SW 1271 (cell line): ENCODE measurements at places on chromosomes 6 and 20.

GRCh38 chr20:43458422-43458924 is 777 bp downstream of the SRSF6 start:
- DNase-seq, result no peak

DNA sequence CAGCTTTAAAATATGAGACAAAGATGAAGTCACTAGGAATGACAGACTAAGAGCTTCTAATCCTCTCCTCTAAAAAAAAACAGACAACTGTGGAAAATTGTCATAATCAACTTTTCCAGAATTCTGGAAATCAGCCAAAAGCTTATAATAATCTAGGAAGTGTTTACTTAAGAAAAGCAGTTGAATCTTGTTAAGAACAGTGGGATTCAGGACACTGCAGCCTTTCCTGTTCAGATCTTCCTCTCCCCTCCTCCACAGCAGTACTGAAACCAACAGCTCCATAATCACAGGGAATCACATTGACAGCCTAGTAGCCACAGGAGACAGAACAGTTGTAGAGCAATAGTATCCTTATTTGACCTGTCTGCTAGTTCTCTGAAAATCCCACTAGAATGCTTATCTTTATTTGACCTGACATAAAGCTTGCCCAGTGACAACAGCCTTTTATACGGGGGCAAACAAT is 41.6 kb downstream of the IBTK start:
- no peak for DNase-seq

GRCh38 chr6:143449714-143450452 is 612 bp downstream of the ADAT2 start:
- no peak for DNase-seq

GRCh38 chr20:54084727-54085388 is 14.5 kb upstream of the BCAS1 start:
- no peak for DNase-seq

GRCh38 chr20:32917191-32917950 is 58.6 kb downstream of the EFCAB8 start:
- no peak for DNase-seq

- no peak for DNase-seq
Observed at GRCh38 chr6:154463573-154464419, 46.7 kb downstream of the CNKSR3 start.

GRCh38 chr20:63829603-63829944 is 1.5 kb downstream of the ZBTB46 start:
- DNase-seq, result no peak

DNA sequence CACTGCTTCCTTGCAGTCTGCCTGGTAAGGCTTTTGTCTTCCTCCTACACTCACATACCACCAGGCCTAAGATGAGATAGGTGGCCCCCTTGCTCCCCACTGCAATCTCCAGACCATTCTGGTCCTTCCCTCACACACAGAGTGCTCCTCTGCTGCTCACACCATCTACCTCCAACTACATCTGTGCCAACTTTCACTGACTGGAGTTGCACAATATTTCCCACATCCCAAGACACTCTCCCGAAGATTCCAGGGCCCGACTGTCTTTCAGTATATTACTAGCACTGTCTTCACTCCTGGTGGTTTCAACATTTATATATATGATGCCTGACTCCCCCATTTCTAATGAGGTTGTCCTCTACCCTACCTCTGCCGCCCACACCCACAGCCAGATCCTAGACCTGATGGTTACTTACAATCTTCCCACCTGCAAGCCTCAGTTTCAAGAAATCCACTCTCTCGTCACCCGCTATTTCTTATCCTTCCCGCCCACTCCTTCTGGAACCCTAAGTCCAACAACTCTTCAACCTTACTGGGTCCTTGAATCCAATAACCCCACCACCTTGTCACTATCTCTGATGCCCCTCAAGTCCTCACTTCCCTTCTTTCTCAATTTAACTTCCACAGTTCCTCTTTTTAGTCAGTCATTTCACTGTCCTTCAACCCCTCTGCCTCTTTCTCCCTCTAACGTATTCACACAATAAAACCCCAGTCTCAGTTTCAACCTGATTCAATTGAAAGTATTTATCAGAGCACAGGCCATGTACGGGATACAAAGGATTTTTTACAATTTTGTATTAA is 21.6 kb downstream of the RALGAPA2 start:
- no peak for DNase-seq

GRCh38 chr20:50005471-50005981 is 22.7 kb downstream of the SNAI1 start:
- no peak for DNase-seq

- no peak for DNase-seq
Observed at GRCh38 chr20:45153752-45154151, 20.9 kb upstream of the PI3 start.

GRCh38 chr6:125867483-125867942 is 76.8 kb downstream of the NCOA7 start:
- peak; percentile 17 for DNase-seq

DNA sequence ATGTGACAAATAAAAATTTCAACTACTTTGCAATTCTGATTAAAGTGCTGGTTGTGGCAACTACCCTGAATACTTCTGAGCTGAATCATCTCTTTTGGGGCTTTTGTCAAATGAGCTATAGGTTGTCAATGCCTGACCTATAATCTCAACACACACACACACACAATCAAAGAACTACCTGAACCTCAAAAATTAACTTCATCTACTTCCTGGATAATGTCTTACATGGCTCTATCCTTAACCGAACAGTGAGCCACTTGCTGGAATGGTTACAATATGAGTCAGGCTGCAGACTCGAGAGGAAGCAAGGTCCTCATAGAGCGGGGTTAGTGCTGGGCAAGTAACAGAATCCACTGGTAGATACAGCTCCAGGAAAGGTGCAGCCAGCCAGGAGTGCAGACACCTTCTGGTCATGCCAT is 70.6 kb upstream of the DST start:
- peak; percentile 77 for DNase-seq

DNA sequence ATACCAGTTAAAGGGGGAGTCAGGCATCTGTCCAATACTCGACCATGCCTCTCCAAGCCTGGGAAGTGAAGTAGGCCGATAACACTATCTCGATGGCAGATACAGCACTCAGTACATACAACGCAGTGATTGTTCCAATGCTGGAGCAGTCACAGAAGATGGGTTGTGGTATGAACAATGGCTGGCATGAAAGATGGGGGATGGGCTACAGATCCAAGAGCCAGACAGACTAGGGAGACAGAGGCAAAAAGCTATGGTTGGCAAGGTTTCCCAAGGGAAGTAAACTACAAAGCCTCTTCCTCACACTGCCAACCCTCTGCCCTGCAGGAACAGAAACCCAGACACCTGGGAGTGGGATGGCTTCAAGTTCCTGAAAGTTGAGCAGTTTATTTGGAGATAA is 19.2 kb downstream of the FKBP1A start:
- no peak for DNase-seq

DNA sequence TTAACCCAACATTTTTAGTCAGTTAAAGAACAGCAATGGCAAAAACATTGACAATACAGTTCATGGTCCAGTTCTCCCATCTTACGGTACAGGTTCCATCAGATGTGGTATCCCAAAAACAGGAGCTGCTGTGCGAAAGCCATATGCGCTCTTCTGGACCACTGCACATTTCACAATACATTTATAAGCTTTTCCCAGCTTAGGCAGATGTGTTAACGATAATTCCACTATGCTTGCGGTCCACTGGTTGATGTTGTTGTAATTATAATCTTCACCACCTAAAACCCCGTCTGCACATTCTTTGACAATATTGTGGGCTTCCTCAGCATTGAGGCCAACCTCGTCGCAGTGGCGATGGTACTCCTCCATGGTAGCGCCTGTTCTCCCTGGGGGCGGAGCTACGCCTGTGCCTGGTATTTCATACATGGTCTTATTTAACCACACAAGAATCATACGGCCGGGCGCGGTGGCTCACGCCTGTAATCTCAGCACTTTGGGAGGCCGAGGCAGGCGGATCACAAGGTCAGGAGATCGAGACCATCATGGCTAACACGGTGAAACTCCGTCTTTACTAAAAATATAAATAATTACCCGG is 52.0 kb downstream of the BFSP1 start:
- DNase-seq, result no peak

DNA sequence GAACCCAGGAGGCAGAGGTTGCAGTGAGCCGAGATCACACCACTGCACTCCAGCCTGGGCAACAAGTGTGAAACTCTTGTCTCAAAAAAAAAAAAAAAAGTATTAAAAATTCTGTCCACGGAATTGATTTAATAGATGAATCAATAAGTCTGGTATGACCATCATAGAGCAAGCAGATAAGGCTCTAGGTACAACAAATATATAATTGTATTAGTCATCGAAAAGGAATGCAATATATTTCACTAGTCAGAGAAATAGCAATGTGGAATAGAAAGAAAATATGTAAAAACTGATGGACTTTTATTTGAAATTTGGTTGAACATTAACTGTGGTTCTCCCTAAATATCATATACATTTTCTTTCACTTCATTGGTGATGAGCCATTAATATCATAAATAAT is 476.8 kb upstream of the AGPAT4 start:
- no peak for DNase-seq

DNA sequence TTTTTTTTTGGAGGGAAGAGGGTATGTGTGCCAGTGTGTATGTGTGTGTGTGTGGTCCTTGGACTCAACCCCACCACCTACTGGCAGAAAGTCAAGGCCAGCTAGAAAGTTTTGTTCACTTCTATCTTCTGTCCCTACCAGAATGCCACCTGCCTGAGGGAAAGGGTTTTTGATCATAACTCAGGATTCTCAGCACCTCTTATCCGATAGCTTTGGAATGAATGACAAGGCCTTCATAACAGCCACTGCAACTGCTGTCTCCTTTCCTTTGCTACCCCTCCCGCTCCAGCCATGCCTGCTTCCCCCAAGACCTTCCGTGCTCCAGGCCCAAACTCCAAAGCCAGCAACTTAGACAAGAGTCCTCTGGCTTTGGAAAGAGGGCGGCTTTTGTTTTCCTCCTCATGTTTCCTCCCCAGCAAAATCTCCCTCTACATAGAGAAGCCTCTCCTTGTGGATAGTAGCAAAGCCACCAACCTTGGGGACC is 18.7 kb downstream of the BTN3A1 start:
- DNase-seq, result peak; percentile 46

DNA sequence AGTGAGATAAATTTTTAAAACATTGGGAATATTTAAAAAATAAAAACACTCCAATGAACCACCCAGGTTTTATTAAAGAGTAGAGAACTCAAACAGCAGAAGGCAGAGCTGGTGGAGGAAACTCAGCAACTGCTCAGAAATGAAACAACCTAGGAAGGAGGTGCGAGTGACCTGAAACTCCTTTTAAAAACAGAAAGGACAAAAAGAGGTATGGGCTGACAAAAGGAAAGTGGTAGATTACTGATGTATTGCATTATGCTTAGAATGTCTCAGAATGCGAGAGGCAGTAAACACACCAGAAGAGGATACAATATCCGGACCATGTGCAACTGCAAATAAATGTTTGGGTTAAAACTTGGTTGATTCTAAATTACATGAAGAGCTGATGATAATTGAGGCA is 97.6 kb downstream of the ESR1 start:
- DNase-seq, result no peak

DNA sequence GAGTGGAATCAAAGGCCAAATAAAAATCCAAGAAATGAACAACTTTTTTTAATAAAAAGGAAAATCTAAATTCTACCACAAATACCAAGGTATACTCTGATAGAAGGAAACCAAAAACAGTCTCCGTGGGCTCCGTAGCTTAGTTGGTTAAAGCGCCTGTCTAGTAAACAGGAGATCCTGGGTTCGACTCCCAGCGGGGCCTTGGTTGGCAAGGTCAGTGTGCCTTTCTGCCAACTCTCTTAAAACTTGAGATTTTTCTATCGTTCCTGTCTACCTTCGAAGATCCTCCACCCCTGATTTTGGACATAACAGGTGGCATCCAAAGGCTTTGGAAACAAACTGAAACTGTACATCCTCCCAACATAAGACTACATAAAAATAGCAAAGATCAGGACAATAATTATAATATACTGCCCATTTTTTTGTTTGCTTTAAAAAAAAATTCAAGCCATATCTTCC is 197.9 kb downstream of the TRIM27 start:
- peak; percentile 47 for DNase-seq

GRCh38 chr6:117783279-117783678 is 108.0 kb downstream of the NUS1 start:
- DNase-seq, result no peak

GRCh38 chr20:53097371-53097770 is 125.2 kb downstream of the TSHZ2 start:
- no peak for DNase-seq

DNA sequence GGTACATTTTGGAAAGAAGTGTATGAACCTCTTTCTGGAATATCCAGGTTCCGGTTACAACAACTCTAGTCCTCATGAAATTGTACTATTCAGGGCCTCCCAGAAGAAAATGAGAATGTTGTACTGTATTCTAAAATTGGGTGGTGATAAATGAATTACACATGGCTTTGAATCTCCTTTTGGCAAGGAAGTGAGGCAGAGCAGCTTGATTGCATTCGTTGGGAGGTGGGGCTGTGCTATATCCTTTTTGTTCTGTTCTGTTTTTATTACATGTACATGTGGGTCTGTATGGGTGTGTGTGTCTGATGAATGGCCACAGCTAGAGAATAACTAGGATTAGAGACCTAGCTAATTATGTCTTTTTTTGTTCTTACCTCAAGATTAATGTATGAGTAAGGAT is 37.8 kb upstream of the SNRPB2 start:
- no peak for DNase-seq

DNA sequence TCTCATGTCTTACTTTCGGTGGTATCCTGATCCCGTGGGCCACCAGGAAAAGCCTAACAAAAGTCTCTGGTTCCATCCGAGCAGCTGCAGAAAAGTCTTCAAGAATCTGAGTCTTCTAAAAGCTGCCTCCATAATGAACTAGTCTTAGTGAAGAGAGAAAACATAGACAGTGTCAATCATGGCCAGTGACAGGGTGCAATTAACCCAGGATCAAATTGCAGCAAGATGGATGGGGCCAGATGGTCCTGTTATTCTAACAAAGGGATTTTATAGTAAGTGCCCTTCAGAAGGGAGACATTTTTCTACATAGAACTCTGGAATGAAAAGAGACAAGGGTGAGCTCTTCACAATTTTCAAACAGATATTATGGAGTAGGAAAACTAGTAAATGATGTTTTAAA is 281.6 kb upstream of the ZFP64 start:
- no peak for DNase-seq

DNA sequence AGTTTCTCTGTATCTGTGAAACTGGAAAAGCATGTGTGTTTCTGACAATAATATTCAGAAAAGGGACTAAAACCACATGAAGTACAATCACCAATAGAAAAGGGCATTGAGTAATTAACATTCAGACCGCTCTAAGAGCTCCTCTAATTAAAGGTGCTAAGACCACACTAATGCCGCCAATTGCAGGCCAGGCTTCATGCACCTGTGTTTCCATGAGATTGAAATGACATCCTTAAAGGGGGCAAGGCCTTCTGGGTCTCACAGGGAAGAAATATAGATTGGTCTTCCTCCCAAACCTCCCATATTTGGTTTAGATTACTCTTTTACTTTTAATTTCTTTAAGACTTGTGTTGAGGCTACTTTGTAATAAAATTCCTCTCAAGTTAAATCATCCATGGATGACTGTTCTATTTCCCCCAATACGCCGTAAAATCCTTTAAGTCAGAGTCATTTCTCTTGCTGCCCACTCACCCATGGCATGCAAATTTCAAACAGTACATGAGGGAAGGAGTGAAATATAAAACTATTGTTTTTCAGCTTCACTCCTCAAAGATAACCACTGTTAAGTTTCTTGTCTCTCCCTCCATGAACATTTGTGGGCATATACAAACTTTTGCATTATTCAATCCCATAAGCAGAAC is 110.6 kb downstream of the UBE3D start:
- DNase-seq, result no peak
